ENCODE measurements at places on chromosomes 4 and X. TPM values are rescaled to one million over a fixed set of nuclear protein-coding genes. Genes with fewer than 3 reads are reported as not detected.

Gene SHOX
- not detected for total RNA-seq

DNA sequence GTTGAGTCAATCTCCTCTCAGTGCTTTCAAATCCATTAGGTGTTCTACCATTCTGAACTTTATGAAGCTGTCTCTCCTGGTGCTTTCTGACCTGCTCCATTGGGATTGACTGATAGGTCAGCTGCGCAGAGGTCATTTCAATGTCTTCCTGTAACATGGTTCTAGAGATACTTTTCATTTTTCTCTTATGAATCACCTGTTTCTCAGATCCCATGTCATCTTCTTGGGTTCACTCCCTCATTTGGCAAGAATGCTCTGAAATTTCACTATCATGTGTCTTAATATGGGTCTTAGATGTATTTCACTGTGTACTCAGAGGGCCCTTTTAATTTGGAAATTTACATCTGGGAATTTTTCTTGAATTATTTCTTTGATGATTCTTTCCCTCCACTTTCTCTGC, 13.8 kb upstream of the PGM2 start:
- DNase-seq, result no peak

Gene CRLF2
- 0.80 TPM for total RNA-seq

DNA sequence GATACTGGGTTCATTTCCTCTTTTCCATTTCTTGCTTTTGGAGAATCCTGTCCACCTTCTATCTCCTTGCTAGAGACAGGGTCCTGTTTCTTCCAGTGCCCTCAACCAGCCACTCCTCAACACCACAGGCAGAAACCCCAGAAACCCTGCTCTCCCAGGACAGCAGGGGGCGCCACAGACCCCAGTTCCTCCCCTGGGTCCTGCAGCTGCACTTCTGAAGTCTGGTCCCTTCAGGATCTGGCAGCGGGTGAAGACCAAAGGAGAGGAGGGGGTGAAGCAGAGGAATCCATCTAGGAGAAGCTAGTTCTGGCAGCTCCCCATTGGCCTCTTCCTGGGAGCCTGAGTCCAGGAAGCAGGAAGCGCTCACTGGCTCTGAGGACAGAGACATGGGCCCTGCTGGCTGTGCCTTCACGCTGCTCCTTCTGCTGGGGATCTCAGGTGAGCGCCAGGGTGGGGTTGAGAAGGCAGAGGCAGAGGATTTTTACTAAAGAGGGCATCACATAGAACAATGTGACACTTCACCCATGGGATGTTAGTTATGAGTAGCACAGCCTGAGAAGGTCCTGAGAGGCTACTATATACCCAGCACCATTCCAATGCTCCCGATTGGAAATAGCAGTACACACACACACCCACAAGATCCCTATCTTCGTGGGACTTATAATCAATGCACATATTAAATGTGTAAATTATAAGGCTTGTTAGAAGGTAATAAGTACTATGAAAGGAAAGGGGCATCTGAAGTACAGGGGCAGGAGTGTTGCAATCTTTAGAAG, at the start of gene PRSS48:
TSS of gene PRSS48 (plus strand) at position 375 of the 776 bp plus-strand sequence. CDS start at position 387, 12 bp downstream.
- DNase-seq, result peak; percentile 48

Gene SUPT20HL2
- total RNA-seq, result not detected

DNA sequence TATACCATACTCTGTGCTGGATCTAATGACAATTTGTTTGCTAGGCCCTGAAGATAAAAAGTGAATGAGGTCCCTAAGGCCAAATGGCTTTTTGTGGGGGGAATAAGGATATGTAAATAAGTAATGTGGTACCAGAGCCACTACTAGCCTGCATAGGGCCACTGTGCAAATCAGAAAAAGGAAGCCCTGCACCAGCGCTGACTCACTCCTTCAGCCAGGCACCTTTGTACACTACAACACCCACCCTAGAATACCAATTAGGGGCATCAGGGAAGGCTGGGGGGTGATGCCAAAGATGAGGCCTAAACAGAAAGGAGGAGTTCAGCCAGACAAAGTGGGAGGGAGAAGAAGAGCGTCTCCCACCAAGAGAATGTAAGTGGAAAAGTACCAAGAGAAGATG, 122.2 kb downstream of the CAMK2D start:
- peak; percentile 43 for DNase-seq

DNA sequence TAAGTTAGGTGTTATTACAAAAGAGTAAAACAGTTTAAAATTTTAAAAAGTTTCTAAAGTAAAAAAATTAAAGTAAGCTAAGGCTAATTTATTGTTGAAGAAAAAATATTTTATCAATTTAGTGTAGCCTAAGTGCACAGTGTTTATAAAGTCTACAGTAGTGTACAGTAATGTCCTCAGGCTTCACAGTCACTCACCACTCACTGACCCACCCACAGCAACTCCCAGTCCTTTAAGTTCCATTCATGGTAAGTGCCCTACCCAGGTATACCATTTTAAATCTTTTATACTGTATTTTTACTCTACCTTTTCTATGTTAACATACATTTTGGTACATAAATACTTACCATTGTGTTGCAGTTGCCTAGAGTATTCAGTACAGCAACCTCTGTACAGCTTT, 120.3 kb upstream of the DKK2 start:
- no peak for DNase-seq

DNA sequence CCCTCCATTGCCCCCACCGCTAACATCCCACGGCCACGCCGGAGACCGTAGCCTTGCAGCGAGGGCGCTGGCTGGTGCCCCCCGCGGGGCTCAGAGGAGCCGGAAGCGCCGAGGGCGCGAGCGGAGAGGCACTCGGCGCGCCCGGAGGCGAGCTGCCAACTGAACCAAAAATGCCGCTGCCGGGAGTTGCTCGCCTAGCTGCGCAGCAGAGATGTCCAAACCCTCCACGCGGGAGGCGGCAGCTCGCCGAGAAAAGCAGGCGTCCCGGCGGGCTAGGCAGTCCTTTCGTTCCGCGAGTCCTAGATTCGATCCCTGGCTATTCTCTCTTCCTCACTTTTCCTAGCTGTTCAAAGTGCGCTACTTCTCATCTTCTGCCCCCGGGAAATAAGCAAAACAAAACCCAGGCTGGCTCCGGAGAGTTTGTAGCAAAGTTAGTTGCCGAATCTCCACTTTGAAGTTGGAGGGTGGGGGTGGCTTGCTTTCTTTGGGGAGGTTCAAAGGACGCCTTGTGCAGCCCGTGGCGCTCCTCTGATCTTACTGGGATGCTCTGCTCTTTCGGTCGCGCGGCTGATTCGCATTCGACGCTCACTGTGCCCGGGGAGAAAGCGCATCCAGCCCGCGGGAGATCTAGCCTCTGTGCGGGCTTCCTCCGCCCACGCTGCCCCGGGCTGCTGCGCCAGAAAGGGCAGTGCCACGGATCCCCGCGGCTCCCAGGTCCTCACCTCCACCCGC, 723 bp downstream of the NKX6-1 start:
- DNase-seq, result no peak

DNA sequence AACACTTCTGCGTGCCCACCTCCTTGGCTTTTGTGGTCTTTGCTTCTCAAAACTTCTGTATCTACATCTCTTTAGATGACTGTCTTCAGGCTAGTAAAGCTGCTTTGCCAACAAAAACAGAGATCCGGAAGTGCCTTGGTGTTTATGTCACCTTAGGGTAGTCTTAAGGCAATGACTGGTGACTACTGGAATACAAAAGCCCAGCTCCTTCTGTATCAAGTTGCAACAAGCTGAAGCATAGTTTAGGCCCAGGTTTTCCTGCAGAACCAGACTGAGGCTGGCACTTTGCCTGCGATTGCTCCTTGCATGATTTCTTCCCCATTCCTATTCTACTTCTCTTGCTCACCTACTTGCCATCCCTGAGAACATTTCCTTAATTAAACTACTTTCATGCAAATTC, 333.8 kb downstream of the DMD start:
- DNase-seq, result no peak

Gene VEGFC
- not detected for total RNA-seq

Gene TLR1
- total RNA-seq, result 6.0 TPM

DNA sequence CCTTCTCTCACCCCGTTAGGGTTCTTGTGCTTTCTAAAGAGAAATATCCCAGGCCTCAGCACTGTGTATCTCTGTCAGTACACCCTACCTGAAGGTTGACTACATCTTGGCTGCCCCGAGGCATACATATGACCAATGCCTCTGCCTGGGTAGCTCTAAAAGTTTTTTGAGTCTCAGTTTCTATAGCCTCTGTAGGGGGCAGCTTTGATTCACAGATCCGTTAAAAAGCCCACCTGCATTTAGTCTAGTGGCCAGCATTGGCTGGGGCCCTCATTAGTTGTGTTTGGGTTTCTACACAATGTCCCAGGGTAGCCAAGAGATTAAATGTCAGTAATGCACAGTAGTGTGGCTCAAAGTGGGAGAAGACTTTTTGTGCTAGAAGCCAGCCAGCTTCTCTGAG, 151.1 kb downstream of the CFAP299 start:
- peak; percentile 73 for DNase-seq

DNA sequence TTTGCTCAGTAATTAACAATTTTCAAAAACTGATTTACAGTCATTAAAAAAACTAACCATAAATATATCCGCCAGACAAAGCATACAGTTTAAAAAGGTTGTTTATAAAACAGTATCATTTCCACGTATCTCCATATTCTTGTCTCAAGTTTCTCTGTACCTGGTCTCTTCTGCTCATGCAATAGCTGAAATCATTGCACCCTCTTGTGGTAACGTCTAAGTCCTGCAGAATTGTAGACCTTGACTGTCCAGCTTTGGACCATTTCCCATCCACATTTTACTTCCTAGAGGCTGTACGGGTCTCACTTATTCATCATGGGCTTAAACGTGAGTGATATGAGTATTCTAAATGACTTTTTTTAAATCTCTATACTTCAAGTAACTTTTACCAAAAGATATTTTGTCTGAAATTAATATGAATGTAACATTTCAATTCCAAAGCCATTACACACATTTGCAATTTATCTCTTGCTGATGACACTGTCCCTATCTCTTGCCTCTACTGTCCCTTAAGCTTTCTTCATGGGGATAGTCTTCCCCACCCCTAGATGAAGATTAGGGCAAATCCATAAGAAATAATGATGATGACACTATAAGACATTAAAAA, 118.5 kb downstream of the BTC start:
- peak; percentile 40 for DNase-seq

Gene PASD1
- not detected for total RNA-seq

GRCh38 chrX:144586756-144587155, 660.5 kb upstream of the SPANXN1 start:
- DNase-seq, result no peak

DNA sequence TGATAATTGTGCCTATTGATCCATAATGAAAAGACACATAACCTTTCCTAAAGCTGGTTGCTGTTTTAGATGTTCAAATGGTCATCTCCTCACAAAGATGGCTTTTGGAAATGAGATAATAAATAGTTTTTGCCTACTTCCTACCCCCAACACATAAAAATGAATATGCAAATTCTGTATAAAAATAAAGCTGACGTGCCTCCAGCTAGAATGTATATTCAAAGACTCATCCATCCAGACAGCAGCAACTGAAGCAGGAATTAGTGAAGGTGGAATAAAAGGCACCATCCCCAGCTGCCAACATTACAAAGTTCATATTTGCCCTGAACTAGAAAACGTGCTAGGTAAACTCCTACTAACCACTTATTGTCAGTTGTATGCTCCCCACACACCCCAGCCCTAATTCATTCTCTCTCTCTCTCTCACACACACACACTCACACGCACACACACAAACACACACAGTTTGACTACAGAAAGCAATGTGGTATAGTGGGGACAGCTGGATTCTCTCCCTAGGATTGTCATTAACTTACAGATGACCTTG, 53.6 kb downstream of the PCDH19 start:
- DNase-seq, result no peak

Gene CHIC1
- total RNA-seq, result 4.5 TPM

Gene UGT8
- 18.5 TPM for total RNA-seq

DNA sequence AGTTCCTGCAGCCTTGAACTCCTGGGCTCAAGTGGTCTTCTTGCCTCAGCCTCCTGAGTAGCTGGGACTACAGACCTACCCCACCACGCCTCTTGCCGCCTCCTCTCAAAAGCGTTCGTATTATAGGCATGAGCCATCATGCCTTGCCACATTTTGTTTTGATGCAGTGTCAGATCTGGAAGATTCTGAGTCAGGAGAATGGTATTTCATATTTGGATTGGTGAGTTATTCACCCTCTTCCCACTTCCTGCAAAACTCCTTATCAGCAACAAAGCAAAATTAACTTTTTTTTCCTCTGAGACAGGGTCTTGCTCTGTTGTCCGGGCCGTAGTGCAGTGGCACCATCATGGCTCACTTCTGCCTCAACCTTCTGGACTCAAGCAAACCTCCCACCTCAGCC, 29.6 kb downstream of the REST start:
- no peak for DNase-seq

Gene SLITRK4
- not detected for total RNA-seq

- peak; percentile 20 for DNase-seq
These were observed 83.8 kb upstream of the MAML3 start for GRCh38 chr4:140237616-140238350.

Gene KLF8
- total RNA-seq, result not detected

GRCh38 chr4:128803783-128804182, 5.7 kb upstream of the JADE1 start:
- DNase-seq, result peak; percentile 35

DNA sequence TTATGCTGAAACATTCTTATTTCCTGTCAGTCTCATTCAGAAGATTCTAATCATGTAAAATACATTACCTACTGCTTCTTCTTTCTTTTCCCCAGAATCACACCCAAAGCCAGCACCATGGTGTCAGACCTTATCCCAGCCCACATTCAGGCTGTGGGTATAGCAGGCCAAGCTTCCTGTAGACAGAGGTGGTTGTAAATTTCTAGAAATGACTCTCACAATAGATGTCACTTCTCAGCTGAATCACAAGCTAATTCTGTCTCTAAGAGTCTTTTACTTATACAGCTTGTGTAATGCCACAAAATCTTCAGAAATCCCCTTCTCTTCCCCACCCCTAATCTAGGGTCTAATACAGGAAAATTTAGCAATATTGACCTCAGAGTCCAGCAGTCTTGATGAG, 239.6 kb downstream of the PARM1 start:
- no peak for DNase-seq

Gene PAGE5
- not detected for total RNA-seq

DNA sequence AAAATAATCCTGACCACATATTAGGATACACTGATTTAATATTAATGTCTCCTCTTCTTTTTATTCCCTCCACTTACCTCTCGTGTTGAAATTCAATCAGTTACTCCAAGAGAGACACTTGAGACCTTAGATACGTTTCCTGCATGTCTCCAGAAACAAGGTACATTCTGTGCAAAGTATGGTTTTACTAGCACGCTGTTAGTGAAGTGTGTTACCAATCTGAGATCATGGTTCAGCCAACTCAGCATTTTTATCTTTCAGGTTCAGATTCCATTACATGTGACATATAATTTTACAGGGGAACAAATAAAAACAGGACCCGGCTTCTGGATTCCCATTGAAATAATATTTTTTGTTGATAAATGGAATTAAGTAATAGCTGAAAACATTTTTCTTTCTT, 32.2 kb downstream of the PDLIM5 start:
- DNase-seq, result no peak

GRCh38 chr4:149296503-149296902, 519.1 kb downstream of the IQCM start:
- no peak for DNase-seq

Data from OCI-LY7 (cell line).